Uterus (tissue), 4 donors: ENCODE measurements at places on chromosomes 2 and 18. TPM values are rescaled to one million over a fixed set of nuclear protein-coding genes. Genes with fewer than 3 reads are reported as not detected.

Gene CHRND
- total RNA-seq = not detected

GRCh38 chr2:235557903-235558302, 64.1 kb downstream of the AGAP1 start:
- H3K27ac ChIP-seq = no peak overlapping the region
- no peak for DNase-seq
- H3K4me3 ChIP-seq = no peak overlapping the region
- H3K36me3 ChIP-seq = no peaks in the 10 kb centered on the region
- H3K27me3 ChIP-seq = no peaks in the 10 kb centered on the region
- H3K4me1 ChIP-seq = no peaks in the 10 kb centered on the region

DNA sequence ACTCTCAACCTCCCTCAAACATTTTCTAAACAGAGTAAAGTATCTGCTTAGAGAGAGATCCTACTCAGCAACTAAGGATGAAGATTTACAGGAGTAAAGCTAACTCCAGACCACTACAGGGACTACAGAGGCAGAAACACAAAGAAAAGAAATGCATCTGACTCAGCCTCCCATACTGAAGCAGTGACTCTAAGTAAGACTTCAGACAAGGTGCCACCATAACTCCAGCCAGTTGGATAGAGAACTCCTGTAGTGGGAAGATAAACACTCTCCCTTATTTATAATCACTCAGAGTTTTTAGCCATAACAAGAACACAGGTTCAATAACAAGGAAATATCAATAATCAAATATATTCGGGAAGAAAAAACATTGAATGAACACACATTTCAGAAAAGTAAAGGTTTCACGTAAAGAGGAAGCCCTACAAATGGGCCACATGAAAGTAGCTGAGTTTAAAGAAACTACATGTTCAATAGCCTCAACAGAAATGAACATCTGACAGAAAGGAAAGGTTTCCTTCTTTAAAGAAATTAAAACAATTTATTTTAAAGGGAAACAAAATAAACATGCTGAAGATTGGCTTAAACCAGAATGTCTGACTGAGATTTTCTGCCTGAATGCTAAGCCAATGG, 519.9 kb downstream of the KCNJ3 start:
- no peak overlapping the region for H3K4me3 ChIP-seq
- H3K36me3 ChIP-seq = no peaks in the 10 kb centered on the region
- DNase-seq = no peak

GRCh38 chr2:38737925-38738324, 13.2 kb downstream of the SRSF7 start:
- no peak for DNase-seq
- no peak overlapping the region for H3K4me3 ChIP-seq
- no peaks in the 10 kb centered on the region for H3K27me3 ChIP-seq

DNA sequence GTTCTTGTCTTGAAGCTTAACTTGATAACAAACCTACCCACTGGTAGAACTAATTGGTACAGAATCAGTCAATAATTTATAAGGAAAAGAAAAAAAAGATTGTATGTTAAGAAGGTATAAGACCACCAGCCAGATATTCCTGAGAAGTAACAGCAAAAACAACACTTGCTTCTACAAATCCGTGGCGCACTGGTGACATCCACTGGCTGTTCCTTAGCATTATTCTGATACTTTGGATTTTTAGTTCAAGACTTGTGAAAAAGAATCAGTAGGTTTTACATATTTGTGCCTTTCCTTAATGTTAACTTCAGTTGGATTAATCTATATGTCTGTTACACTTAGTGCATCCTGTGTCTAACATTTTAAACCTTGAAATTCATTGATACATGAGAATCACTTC, 141.8 kb downstream of the GRB14 start:
- H3K4me3 ChIP-seq = no peak overlapping the region
- H3K27ac ChIP-seq = no peak overlapping the region
- H3K36me3 ChIP-seq = no peaks in the 10 kb centered on the region

DNA sequence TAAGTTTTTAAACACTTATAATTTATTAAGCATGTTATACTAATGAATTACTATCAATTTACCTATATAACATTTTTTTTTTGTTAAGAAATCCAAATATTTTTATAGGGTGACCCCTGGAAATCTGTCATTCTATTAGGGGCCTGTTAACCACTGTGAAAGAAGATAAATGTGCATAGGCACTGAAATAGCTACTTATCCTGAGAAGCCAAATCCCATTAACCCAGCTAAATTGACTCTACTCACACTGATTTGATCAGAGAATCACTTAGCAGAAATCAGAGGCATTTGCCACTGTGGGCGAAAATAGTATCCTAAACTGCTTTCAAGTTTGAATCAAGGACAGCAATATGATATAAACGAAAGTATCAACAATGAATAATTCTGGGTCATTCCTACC, 90.0 kb upstream of the GULP1 start:
- no peaks in the 10 kb centered on the region for H3K36me3 ChIP-seq
- H3K4me3 ChIP-seq = no peak overlapping the region
- no peaks in the 10 kb centered on the region for H3K4me1 ChIP-seq
- no peaks in the 10 kb centered on the region for H3K27me3 ChIP-seq
- H3K27ac ChIP-seq = no peak overlapping the region

Gene CXCR1
- not detected for total RNA-seq

DNA sequence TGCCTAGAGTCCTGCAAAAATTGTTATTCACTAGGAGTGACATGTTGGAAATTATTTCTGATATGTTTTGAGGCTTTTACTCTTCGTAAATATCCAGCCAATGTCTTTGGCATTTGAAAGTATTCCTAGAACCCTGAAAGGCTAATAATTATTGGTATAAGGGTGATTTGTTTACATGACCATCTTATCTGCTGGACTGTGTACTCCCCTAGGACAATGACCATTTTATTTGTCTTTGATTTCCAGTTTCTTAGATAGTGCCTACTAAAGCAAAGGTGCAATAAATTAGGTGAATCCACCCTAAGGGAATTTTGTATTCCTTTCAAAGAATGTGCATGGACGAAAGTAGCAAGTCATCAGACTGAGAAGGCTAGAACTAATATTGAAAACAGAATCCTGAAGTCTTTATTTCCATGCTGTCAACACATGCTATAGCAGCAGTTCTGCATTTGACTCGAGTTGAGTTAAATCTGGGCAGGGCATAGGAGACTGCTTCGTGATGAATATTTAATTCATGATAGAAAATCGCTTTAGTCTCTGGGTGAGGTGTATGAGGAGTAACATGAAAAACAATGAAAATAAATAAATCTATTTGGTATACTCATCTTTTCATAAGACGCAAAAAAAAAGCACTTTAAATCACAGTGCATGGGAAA, 235.7 kb downstream of the GPD2 start:
- H3K36me3 ChIP-seq = no peaks in the 10 kb centered on the region
- H3K27ac ChIP-seq = no peak overlapping the region
- H3K4me1 ChIP-seq = no peaks in the 10 kb centered on the region
- DNase-seq = no peak
- H3K4me3 ChIP-seq = no peak overlapping the region

GRCh38 chr2:239264838-239265651, 135.8 kb downstream of the HDAC4 start:
- H3K36me3 ChIP-seq = no peaks in the 10 kb centered on the region
- H3K4me3 ChIP-seq = no peak overlapping the region
- no peaks in the 10 kb centered on the region for H3K27me3 ChIP-seq
- H3K4me1 ChIP-seq = peaks cover 21% of the 10 kb centered on the region

GRCh38 chr2:236244256-236244655, 19.9 kb downstream of the ASB18 start:
- DNase-seq = no peak
- no peaks in the 10 kb centered on the region for H3K27me3 ChIP-seq
- no peak overlapping the region for H3K27ac ChIP-seq
- no peaks in the 10 kb centered on the region for H3K36me3 ChIP-seq
- no peak overlapping the region for H3K4me3 ChIP-seq
- H3K4me1 ChIP-seq = no peaks in the 10 kb centered on the region

Gene KATNAL2
- total RNA-seq = 2.8 TPM

Gene ANAPC1
- 37.6 TPM for total RNA-seq

Gene SLC5A7
- not detected for total RNA-seq

GRCh38 chr2:152430876-152431275, 95.9 kb downstream of the FMNL2 start:
- no peak for DNase-seq
- H3K27ac ChIP-seq = peak overlapping the region; percentile 32

DNA sequence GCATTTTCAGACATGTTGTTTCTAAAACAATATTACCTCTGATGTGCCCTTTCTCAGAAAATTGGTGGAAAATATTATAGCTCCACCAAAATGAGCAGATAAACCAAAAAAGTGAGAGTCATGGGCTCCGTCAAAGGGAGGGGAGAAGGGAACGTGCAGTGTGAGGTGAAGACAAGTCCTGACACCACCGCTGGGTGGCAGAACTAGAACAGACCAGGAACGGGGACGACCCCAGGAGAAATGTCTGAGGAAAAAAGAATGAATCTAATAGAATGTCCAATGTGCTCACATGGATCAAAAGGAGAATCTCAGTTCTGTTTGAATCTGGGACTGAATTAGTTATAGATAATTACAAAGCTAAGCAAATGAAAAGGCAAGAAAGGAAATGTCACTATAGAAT, 22.6 kb upstream of the BCL2 start:
- H3K36me3 ChIP-seq = no peaks in the 10 kb centered on the region
- H3K4me1 ChIP-seq = no peaks in the 10 kb centered on the region
- H3K27me3 ChIP-seq = no peaks in the 10 kb centered on the region
- DNase-seq = peak; percentile 38
- no peak overlapping the region for H3K4me3 ChIP-seq

DNA sequence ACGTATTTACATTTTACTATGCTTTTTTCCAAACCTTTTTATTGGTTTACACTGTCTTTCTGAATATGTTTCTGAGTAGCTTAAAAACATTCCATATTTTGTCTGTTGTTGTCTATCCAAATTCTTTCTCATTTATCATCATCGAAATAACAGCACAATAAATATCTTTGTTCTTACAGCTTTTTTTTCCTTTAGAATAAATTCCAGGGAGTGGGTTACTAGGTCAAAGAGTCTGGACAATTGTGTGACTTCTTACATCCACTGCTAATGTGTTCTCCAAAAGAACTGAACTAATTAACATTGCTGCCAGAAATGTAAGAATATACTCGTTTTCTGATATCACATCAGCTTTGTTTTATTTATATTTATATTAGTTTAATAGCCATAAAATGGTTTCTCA, 59.4 kb downstream of the ANKRD44 start:
- no peaks in the 10 kb centered on the region for H3K27me3 ChIP-seq
- DNase-seq = no peak
- no peaks in the 10 kb centered on the region for H3K36me3 ChIP-seq
- peaks cover 3% of the 10 kb centered on the region for H3K4me1 ChIP-seq
- no peak overlapping the region for H3K27ac ChIP-seq

DNA sequence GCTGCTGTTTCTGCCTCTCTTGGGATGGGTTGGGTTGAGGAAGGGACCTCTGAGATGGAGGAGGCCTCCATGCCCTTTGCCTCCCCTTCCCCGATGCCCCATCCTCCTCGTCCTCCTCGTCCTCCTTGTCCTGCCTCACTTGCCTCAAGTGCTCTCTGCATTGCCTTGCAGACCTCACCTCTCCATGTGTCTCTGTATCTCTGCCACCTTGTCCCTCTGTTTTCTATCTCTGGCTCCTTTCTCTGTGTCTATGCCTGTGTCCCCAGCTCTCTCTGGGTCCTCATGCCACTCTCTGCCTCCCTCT, 87.5 kb downstream of the MCFD2 start:
- H3K36me3 ChIP-seq = no peaks in the 10 kb centered on the region
- H3K4me3 ChIP-seq = no peak overlapping the region
- H3K27ac ChIP-seq = no peak overlapping the region

GRCh38 chr2:43160778-43161177, 65.6 kb downstream of the ZFP36L2 start:
- peak overlapping the region; percentile 85 for H3K27ac ChIP-seq
- peaks cover 22% of the 10 kb centered on the region for H3K4me1 ChIP-seq
- H3K27me3 ChIP-seq = no peaks in the 10 kb centered on the region
- no peak for DNase-seq

Gene CTAGE1
- not detected for total RNA-seq

DNA sequence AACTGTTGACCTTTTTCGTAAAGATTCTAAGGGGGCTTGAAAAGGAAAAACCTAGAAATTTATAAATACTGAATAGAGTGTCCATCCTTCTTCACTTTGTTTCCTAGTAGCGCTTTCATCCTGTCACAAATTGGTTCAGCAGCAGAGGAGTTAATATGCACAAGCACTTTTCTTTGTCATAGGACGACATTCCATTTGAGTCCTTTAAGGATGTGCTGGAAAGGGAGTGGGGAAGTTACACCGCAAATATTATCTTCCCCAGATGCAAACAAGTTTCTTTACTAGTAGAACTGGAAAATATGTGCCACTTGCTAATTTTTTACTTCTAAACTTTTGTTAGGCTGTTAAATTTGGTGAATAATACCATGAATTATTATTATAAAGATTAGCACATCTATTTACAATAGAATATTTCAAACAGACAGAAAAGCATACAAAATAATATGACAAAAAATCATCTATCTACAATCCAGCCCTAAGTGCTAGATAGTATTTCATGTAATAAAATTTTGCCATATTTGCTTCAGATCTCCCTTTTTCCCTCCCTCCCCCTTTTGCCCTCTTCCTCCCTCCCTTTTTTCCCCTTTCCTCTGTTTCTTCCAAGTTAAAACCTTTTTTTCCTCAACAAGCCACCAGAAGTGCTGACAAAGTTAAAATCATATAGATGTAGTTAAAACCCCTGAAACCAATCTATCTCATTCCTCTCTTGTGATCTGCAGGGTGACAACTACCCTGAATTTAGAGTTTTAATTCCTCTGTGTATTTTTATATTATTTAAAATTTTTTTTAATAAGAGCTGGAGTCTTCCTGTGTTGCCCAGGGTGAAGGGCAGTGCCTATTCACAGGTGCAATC, 50.5 kb upstream of the MAP4K3 start:
- H3K4me3 ChIP-seq = no peak overlapping the region
- no peak overlapping the region for H3K27ac ChIP-seq
- no peak for DNase-seq
- no peaks in the 10 kb centered on the region for H3K36me3 ChIP-seq
- H3K4me1 ChIP-seq = no peaks in the 10 kb centered on the region
- no peaks in the 10 kb centered on the region for H3K27me3 ChIP-seq

DNA sequence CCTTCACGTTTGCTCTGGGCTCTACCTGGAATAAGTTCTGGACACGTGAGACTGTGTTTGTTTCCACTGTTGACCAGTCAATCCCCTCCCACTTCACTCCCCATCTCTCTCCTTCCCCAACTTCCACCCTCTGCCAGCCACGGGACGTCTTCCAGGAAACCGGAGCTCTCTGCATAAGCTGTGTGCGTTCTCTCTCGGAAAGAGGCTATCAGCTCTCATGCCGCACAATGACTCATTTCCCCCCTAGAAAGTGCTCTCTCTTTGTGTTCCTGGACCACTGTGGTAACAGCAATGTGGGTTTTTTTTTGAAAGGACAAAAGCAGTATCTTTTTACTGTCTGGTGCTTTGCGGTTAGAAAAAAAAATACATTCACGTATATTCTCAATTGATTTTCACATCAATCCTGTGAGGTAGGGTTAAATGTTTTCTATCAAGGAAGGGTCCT, 10.2 kb downstream of the PROKR1 start:
- no peak overlapping the region for H3K4me3 ChIP-seq
- DNase-seq = no peak
- no peaks in the 10 kb centered on the region for H3K27me3 ChIP-seq
- H3K4me1 ChIP-seq = no peaks in the 10 kb centered on the region
- no peak overlapping the region for H3K27ac ChIP-seq

- H3K27me3 ChIP-seq = no peaks in the 10 kb centered on the region
- no peaks in the 10 kb centered on the region for H3K4me1 ChIP-seq
- H3K4me3 ChIP-seq = no peak overlapping the region
- H3K36me3 ChIP-seq = no peaks in the 10 kb centered on the region
- H3K27ac ChIP-seq = no peak overlapping the region
These were observed 63.8 kb downstream of the PIK3C3 start for GRCh38 chr18:42018831-42019230.

GRCh38 chr2:153890576-153890975, 18.9 kb downstream of the GALNT13 start:
- H3K27ac ChIP-seq = no peak overlapping the region
- no peak overlapping the region for H3K4me3 ChIP-seq
- H3K36me3 ChIP-seq = no peaks in the 10 kb centered on the region
- H3K27me3 ChIP-seq = no peaks in the 10 kb centered on the region
- no peak for DNase-seq

Gene SLC9A2
- 0.21 TPM for total RNA-seq
